CD4-positive, alpha-beta T cell treated with Interferon alpha-2 for 1 hour (primary cell): ENCODE measurements at places on chromosomes 2 and 18.

DNA sequence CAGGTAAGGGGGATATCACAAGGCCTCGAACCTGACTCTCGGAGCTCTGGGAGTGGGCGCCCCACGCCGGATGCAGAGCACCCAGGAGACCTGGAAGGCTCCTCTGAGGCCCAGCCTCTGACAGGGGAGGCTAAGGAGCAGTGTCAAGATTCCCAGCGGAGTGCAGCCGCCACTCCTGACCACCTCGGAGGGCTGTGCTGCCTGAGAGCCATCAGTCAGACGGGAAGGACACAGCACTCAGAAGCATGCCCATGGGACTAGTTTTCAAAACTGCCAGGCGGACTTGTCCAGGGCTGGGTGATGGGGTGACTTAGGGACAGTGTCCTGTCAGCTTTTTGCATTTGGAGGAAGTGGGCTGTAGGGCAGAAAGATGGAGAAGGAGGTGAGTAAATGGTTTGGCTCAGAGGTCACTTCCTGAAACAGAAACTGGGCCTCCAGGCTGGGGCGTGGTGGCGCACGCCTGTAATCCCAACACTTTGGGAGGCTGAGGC is 34.6 kb upstream of the B3GNT7 start:
- no peak for DNase-seq

- no peak for DNase-seq
These were observed 142.3 kb downstream of the ACOXL start for GRCh38 chr2:110874453-110875383.

DNA sequence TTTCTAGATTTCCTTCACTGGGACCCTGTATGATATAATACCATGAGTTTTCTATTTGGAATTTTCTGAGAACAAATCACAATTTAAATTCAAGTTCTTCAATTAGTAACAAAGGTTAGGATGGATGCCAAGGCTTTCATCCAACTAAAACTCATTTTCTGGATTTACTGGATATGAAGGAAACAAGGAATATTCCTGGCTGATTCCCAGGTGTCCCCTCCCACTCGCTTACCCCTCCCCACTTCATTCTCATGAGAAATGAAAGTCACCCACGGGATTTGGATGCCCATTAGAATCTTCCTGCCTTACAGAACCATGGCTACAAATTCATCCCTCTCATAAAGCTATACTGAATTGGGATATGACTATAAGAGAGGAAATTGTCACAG is 40.0 kb downstream of the RNU4ATAC start:
- DNase-seq = no peak

- DNase-seq = no peak
These were observed 156.0 kb downstream of the ACOXL start for GRCh38 chr2:110888411-110888810.

- no peak for DNase-seq
These were observed 90.5 kb downstream of the TMEM131 start for GRCh38 chr2:97905294-97905693.

- DNase-seq = no peak
These were observed 16.2 kb downstream of the ATF2 start for GRCh38 chr2:175151791-175152190.

- DNase-seq = no peak
These were observed 1.9 kb upstream of the ANKRD39 start for GRCh38 chr2:96859681-96860064.

DNA sequence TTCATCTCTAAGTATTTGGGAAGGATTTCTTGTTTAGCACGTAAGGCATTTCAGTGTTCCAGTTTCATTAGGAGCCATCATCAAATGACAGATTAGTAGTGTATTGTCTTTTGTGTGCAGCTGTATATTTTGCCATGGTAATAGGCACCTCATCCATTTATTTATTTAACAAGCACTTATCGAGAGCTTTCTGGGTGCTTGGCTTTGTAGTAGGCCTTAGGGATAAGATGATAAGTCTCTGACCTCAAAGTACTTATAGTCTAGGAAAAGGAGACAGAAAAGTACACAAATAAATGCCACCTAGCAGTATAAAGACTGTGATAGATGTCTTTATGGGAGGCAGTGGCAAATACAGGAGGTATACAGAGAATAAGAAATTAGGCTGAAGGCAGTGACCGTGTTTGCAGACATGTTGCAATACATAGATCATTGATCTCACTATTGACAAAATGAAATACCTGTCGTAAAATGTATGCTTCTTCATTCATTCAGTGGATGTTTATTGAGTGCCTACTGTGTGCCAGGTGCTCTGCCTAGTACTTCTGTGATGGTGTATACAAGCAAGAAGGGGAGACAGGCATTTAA is 265.9 kb downstream of the SETBP1 start:
- no peak for DNase-seq

GRCh38 chr2:216279031-216279430 is 93.3 kb downstream of the MARCHF4 start:
- no peak for DNase-seq

DNA sequence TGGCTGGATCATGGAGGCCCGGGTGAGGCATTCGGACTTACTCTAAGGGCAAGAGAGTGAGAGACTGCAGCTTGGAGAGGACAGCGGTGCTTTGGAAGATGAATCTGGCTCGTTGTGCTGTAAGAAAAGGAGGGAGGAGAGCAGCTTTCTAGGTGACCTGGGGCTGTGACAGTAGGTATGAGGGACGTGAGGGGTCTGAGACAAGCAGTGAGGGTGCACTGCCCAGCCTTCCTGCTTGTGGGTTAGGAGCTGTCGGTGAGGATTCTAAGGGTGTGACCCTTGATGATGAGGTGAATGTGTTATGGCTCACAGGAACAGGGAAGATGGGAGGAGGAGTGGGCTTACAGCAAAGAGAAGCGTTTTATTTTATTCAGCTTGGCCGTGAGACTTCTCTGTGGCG is 27.1 kb upstream of the RHOB start:
- DNase-seq = no peak

DNA sequence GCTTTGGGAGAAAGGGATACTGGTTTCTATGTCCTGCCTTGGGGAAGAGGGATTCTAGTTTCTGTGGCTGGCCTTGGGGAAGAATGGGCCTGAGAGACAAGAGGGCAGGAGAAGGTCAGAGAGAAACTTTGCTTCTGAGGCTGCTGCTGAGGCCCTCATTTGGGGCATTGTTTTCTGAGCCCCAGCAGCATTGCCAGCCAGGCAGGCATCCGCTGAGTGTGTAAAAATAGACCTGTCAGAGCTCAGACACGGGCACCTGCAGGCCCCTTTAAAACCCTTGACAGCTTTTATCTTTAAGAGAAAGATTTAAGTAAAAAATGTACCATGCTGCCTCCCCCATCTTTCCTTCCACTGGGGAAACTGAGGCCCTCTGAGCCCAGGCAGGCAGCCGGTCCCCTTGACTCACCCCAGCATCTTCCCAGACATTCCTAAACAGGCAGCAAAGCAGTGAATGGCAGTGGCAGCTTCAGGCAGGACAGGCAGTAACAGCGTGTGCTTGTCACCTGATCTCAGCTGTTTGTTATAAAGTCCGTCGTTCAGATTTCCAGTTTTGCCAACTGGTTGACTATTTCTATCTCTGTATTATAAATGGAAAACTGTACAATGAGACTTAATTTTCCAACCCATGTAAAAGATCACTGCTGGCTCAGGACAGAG is 27.6 kb downstream of the MLPH start:
- DNase-seq = no peak

- no peak for DNase-seq
These were observed 155.4 kb upstream of the VRK2 start for GRCh38 chr2:57891086-57891712.

DNA sequence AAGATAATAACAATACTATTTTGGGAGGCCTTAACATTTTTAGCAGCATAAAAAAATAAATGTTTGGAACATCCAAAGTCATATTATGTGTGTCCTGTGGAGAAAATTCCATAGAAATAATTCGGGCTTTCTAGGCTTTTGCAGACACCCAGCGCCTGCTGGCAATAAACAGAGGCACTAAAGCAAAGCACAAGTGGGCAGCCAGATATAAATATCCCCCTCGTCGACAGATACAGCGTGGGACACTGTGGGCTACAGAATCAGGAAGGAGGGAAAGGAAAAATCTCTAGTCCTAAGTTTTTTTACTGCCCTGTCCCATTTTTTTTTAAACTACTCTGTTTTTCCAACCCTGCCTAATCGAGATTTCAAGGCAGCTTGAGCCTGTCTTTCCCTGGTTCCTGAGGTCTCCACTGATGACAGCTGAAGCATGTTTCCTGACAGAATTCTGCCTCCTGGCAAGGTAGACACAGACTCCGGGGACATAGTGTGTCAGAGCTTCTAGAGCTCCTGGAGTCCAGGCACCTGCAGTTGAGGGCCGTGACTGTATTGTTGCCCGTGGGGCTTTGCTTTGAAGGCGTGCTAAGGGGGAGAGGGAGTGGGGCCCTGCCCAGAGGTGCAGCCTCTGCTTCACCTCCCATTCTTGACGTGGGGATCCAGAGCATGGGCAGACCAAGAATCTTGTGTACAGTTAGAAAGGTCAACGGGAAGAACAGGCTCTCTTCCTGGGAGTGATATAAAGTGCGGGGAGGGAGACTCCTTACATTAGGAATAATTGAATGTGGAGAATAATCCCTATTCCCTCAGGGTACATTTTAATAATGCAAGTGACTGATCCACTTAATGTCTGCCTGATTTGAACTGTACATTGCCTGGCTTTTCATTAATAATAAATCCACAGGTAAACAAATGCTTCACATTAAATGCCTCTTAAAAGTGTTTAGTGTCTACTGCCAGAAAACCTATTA is 232.3 kb downstream of the DCC start:
- no peak for DNase-seq

DNA sequence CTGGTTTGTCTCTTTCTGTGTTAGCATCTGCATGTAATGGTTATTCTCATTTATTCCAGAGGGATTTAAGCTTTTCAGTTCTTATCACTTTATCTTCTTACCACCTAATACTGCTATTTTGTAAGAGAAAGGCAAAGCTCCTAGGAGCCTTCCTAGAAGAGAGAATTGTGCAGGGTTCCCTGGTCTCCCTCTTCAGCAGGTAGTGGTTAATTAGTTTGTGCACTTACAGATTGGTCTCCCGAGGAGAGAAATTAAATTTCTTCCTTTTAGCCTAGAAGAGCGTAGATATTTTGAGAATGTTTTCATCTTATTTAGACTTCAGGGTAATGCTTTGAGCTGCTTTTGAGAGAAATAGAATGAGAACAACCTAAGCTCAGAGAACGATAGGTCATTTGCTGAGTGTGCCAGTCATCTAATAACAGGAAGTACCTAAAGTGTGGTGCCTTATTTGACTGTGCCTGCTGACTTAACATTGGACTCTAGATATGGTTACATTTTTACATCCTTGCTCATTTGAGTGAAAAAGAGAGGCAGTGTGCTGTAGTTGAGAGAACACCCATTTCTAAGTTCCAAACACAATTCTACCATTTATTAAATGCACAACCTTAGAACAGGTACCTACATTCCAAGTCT is 651.4 kb downstream of the STK39 start:
- DNase-seq = no peak

GRCh38 chr2:236956031-236956618 is 129.6 kb upstream of the COPS8 start:
- no peak for DNase-seq

DNA sequence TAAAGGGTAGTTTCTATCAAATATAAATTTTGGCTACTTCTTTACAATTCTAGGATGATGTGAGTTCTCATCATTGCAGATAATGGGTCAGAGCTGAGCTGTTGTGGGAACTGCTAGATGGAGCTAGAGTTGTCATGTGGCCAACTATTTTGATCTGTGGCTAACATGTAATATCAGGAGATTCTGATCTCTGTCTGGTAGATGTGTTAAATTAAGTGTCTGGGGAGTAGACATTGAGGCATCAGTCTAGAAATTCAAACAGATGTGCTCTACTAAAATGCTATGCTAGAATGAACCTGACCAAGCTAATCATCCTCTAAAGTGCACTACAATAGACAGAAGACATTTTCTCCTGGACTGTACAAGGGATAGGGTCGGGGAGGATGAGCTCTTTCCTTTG is 30.3 kb upstream of the DARS1 start:
- DNase-seq = no peak

- DNase-seq = peak; percentile 49
These were observed 36.6 kb downstream of the DARS1 start for GRCh38 chr2:135948642-135949355.

DNA sequence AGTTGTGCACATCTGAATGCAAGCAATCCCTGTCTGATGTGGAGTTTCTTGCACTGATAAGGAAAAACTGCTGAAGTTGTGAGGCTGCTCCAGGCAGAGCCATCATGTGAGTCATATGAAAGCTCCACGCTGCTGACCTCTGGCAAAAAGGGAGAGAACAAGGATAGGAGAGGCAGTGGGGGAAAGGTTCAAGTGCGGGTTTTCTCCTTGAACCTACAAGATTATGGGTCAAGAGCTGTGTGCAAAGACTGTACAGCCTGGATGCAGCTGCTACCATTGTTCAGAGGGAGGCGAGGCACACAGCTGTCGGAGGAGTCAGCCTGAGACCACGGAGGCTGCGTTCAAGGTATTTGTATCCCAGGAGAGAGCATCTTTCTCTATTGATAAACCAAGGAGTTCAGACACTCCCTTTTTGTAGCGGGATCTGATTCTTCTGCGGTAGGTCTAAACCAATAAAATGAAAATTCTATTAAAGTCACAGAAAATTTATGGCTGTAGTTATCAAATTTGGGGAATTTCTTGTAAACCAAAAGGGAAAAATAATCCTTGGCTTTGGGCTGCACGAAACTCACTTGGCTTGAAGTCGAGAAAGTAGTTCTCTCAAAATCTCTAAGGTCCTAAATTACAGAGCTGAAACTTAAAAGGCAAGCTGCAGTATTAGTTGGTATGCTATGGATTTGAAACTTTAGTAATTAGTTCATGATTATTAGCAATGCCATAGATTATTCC is at the start of gene CDK15:
TSS of gene CDK15 (plus strand) at position 96 of the 729 bp plus-strand sequence. CDS start at position 224, 128 bp downstream.
- no peak for DNase-seq

DNA sequence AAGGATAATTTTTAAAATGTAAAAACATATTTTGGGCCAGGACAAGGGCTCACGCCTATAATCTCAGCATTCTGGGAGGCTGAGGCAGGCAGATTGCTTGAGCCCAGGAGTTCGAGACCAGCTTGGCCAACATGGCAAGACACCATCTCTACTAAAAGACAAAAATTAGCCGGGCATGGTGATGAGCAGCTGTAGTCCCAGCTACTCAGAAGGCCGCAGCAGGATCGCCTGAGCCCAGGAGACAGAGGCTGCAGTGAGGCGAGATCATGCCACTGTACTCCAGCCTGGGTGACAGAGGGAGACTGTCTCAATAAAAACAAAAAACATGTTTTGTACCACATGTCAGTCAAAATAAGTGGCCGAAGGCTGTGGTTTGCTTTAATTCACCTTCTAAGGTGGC is 122.5 kb downstream of the HDAC4 start:
- no peak for DNase-seq

DNA sequence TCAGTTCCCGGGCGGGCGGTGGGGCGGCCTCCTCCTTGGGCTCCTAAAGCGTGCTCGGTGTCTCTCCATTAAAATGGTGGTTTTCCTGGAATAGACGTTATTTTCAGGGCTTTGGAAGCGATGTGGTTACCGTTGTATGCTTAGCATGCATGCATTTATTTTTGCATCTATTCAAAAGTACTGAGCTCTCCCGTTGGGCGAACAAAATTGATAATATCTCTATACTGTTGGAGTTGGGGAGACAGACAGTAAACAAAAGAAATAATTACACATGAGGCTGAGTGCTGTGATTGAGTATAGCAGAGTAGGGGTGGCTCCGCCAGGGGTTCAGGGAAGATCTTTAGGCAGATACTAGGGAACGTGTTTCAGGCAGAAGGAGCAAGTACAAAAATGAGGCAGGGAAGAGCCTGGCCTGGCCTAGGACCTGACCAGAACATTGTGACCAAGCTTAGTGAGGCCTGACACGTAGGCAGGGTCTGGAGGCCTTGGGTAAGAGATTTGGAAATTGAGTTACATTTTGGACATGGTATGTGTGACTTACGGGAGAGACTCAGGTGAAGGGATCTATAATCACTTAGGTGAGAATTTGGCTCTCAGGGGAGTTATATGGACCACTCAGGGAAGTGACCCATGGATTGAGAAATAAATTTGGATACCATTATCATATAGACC is 674 bp downstream of the NCAPH start:
- no peak for DNase-seq
